ENCODE measurements at places on chromosomes 4 and X.

GRCh38 chr4:25031077-25031621 lies 403 bp upstream of the LGI2 start:
- no peak for DNase-seq

DNA sequence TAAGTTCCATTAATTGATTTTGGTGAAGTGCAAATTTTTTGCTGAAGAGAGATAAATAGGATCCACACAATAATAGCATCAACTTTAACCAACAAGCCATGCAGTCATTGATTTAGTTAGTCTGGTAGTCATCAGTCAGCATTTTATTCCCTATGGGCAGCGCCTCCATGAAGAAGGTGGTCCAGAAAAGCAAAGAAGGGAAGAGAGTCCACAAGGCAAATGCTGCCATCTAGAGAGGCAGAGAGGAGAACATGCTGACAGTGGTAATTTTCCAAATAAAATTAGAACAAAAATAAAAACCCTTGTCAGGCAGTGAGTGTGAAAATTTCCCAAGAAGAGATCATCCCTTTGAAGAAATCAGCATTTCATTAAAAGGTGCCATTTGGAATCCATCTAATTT lies 366.7 kb upstream of the FAM241A start:
- no peak for DNase-seq

DNA sequence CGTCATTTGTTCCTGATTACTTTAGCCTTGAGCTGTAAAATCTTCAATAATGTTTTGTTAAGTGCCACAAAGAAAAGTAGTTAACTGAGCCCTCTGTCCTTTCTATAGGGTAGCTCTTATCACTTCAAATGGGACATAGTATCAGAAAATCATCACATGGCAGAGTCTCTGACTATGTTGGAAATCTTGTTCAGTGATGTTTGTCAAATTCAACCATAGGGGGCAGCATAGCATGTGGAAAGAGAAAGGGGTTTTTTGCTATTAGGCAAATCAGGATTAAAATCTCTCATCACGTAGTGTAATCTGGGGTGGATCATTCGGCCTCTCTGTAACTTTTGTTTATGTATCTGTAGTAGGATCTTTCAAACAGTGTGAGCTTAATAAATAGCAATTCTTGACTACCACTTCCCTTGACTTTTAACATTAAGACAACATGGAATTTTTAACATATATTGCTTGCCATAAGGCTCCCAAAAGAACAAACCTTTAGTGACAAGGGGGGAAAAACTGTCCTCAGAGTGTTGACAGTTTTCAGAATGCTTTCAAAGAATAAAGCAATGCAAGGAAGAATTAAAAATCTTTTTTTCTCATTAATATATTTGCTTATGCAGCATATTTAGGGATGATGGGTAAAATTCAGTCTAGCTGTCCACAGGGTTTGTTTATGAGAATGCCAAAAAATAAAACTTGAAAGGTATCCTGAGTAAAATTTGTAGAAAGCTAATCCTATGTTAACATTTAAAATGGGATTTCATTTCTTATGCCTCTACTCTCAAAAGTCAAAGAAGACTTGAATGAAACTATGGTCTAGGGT lies 127.2 kb downstream of the FBXW7 start:
- peak; percentile 40 for DNase-seq

GRCh38 chr4:46900082-46900481 lies 9.0 kb downstream of the COX7B2 start:
- no peak for DNase-seq

DNA sequence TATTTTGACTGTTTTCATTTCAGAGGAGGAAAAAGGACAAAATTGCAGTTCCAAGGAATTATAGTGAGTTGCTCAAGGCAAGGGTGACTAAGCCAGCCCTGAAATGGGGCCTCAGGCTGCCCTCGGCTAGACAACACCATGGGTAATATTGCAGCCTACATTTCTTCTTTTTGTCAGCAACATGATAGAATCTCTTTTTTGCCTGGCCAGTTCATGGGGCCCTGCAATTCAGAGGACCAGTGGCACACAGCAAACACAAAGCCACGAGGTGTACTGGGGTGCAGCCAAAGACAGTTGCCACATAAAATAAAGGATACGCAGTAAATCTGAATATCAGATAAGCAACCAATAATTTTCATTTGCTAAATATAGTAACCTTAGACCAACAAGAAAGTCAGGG lies 41.8 kb downstream of the RBM47 start:
- DNase-seq = no peak

DNA sequence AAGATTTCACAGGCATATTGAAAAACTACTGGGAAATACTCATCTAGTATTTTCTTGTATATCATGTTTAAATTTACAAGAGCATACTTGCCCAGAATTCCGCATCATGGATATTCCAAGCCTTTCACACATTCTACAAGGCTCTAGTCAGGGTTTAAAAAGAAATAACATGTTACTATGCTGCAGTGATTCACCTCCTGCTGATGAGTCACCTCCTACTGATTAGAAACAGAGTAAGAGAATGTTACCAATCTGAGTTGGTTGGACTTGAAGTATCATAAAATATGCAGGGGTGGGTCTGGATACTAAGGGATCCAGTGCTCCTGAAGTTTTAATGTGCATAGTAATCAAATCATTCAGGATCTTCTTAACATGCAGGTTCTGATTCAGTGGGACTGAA lies 192.0 kb upstream of the ANK2 start:
- DNase-seq = no peak

GRCh38 chr4:15488658-15489470 lies 19.2 kb downstream of the CC2D2A start:
- no peak for DNase-seq

GRCh38 chr4:68361146-68361589 lies 11.3 kb upstream of the YTHDC1 start:
- DNase-seq = no peak

GRCh38 chrX:65755786-65756185 lies 88.3 kb downstream of the MSN start:
- DNase-seq = no peak

GRCh38 chrX:101349193-101349562 lies 636 bp upstream of the TIMM8A start:
- no peak for DNase-seq

- no peak for DNase-seq
Observed at GRCh38 chrX:9189286-9189685, 155.4 kb upstream of the FAM9B start.

DNA sequence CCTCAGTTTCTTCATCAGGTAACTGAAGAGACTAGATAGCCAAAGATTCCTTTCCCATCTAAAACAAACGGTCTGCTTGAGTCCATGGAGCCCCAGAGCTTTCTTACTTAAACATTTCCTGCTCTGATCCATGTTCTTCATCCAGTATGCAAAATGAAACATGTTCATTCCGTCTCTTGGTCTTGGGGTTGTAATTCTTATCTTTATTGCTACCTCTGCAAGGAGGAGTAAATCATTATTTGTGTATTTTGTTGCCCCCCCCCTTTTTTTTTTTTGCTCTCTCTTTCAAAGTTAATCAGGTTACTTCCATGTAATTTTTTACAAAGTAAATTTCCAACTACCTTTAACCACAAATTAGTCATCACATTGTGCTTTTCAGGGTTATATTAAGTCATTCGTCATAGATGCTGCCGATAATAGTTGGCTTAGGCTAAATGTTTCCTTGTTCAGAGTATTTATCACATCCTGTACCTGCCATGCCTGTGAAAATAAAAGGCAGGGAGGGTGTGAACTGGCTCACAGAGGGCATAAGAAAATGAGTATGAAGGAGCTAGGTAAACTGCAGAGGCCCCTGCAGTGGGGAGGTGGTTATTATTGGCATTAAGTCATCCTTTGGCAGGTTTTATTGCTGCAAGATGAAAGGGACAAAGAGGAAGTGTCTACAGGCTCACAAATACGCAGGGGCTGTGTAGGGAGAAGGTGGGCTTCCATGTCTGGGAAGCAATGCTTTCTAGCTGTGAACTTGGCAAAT lies 76.7 kb upstream of the HS3ST1 start:
- DNase-seq = no peak

DNA sequence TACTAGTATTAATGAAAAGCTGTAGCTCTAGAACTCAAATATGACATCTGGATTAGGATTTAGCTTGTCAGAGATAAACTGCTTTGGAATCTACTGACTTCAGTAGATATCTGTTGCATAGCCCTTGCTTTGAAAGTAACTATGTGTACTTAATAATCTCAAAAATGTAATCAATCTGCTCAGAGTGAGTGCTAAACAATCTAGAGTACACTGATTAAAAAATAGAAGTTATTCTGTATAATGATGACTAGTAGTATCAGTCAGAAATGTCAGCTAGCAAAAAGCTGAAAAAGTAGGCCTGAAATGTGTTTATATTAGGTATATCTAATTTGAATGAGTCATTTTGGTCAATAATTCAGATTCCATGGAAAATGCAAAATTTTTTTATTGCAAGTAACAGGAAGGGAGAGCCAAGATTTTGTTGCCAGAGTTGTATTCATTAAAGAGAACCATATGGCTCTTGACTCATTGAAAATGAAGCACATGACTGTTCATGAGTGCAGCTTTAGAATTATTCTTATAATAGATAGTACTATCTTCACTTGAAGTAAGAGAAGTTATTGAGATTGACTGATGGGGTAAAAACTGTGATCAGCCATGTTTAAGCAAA lies 20.0 kb downstream of the CLCN3 start:
- DNase-seq = no peak

DNA sequence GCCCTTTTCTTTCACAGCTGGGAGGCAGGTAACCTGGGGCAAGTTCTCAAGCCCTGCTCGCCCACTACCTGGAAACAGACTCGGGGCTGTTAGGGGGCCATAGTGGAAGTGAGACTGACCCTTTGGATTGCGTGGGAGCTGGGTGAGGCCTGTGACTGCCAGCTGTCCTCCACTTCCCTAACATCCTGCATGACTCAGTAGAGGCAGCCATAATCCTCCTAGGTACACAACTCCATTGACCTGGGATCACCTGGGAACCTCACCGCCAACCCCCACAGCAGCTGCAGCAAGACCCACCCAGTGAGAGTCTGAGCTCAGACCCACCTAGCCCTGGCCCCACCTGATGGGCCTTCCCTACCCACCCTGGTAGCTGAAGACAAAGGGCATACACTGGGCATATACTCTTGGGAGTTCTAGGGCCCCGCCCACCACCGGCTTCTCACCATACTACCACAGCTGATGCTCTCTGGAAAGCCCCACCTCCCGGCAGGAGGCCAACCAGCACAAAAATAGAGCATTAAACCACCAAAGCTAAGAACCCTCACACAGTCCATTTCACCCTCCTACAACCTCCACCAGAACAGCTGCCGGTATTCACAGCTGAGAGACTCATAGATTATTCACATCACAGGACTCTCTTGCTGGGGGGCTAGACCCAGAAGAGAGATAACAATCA lies 61.1 kb upstream of the DCTD start:
- DNase-seq = no peak

DNA sequence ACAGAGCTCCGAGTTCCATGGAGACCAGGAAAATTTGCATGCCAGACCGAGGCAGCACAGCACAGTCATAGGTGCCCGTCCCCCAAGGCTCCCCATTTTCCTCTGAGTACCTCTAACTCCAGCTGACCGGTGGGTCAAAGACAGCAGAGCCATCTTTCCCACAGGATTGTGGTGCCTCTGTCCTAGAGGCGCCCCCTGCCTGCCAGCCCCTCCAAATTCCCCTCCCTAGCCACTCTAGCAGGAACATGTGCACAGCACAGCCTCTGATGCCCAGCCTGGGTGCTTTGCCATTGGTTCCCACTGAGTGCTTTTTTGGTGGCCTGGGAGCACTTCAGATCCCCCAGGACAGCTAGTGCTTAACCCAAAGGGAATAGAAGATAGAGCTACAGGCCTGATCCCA lies 368.5 kb upstream of the PABPC5 start:
- no peak for DNase-seq

DNA sequence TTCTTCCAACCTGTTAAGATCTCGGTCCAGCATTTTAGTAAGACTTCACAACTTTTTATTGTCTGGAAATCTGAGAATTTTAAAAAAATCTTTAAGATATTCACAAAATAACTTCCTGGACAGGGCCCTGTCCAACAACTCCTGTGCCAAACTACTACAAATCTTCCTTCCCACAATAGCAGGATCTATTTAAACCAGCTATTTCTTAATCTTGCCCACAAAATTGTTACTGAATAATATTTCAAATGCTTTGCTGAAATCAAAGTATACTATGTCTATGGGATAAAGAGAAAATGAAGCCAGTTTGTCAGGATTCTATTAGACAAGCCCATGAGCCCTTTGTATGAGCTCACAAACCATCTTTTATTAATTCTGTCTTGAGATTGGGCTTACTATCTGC lies 104.1 kb upstream of the DDIT4L start:
- DNase-seq = no peak

GRCh38 chr4:83010111-83010521 lies 507 bp downstream of the LIN54 start:
- peak; percentile 5 for DNase-seq
